ENCODE measurements at places on chromosomes 2 and 18.
A peak's percentile ranks its signal among the peaks of the same experiment; 100 is the strongest.

- no peak for DNase-seq
Observed at GRCh38 chr18:79903071-79903635, 48.3 kb downstream of the SLC66A2 start.

DNA sequence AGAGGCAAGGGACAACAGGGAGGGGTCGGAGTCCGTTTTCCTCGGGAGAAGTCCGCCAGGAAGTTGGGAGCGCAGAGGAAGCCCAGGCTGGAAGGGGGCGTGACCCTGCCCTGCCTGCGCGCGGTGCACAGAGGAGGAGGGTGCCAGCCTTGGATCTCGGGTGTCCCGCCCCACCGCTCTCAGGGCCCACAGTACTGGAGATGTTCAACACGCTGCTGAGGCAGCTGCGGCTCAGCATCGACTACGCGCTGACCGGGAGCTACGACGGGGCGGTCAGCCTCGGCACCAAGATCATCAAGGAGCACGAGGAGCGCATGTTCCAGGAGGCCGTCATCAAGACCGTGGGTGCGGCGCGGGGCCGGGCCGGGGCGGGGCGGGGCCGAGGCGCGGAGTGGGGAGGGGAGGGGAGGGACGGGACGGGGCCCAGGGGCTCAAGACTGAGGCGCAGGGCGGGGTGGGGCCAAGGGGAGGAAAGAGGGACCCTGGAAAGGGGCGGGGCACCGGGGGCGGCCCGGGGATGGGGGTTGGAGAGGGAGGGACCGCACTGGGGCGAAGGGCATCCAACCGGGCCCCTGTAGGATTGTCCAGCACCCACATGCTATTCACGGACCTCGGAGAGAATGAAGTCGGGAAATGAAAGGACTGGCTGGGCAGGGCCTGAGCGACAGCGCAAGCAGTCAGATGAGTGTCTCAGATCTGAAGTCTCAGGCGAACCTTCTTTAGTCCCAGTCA, 36.6 kb downstream of the POMC start:
- DNase-seq: no peak

GRCh38 chr2:43221763-43222474, 4.5 kb downstream of the ZFP36L2 start:
- DNase-seq: peak; percentile 67

DNA sequence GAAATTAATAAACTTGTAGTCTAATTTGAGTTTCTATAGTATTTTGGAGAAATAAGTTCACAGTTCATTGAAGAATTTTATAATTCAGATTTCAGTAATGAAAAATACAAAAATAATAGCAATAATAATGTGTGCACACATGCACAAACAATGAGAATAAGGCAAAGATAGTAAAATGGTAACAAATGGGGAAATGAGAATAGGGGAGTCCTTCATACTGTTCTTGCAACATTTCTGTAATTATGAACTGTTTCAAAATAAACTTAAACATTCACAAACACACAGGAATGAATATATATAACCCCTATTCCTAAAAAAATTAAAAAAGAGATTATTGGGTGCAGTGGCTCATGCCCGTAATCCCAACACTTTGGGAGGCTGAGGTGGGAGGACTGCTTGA, 63.9 kb downstream of the SPRED2 start:
- DNase-seq: no peak

- no peak for DNase-seq
Observed at GRCh38 chr2:228283491-228284171, 102.1 kb upstream of the SPHKAP start.

DNA sequence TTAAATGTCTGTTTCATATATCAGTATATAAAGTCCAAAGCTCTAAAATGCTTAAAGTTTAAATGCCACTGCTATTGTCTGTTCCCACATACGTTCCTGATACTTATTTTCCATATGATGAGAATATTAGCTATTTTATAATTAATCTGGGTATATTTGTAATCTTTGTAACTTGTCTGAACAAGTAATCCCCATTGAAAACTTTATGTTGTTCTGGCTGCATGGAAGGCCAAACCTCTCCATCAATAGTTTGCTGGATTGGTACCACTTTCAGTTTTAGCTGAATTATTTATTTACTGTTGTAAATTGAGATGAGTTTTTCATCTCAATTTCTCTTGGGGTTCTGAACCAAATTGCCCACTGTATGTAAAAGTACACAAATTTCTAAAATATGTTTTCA, 1.5 kb downstream of the MBD5 start:
- no peak for DNase-seq

GRCh38 chr2:200741468-200742202, 70.1 kb upstream of the BZW1 start:
- no peak for DNase-seq

DNA sequence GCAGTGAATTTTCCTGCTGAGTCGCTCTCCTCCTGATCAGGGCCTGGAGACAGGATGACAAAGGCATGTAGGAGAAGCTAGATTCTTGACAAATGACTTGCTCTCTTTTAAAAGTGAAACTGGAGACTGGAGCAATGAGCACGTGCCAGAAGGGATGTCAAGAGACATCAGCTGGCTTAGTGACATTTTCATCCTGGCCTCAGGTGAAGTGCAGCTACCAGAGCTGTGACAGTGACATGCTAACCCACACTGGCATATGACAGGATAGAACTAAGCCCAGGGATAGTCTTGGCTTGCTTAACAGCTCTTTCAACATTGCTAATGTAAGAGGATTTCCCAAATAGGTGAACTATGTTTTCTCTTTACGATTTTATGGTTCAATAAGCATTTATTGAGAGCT, 757.5 kb upstream of the DDX18 start:
- no peak for DNase-seq

GRCh38 chr2:61658841-61659780, 121.0 kb upstream of the XPO1 start:
- DNase-seq: no peak

DNA sequence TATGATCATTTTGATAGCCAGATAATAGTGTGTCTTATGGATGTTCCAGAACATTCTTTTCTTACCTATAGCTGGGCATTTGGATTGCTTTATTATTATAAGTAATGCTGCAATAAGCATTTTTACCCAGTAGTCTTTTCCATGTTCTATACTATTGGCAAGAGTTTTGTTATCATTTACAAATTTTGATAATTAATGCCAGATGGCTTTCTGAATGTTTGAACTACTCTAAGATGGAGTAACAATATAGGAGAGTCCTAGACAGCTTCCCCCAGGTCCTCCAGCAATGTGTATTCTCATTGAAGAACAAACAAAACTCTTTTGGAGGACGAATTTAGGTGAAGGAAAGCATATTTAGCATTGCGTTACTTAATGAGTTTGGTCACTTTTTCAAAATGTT, 73.0 kb downstream of the INPP4A start:
- DNase-seq: no peak

- no peak for DNase-seq
Observed at GRCh38 chr2:12217175-12217574, 470.7 kb downstream of the LPIN1 start.

- no peak for DNase-seq
Observed at GRCh38 chr2:174330945-174331594, 3.7 kb upstream of the SP9 start.

- DNase-seq: no peak
Observed at GRCh38 chr2:112896909-112897623, 13.9 kb upstream of the IL37 start.

DNA sequence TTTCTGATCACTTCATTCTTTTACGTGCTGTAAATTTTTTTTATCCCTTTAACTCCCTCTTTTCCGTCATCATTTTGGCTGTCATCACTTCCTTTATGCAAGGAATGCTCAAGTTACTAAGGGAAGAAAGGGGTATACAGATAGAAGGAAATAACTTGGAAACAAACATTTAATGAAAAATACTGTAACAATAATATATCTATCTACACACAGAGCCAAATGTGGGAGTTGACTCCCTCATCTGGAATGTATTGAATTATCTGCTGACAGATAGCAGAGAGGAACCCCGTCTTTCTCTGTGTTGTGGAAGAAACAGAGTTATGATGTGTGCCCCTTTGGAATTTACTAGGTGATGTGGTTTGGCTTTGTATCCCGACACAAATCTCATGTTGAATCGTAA, 182.5 kb upstream of the NXPH2 start:
- DNase-seq: no peak

- DNase-seq: no peak
Observed at GRCh38 chr18:57475903-57476302, 40.7 kb downstream of the ONECUT2 start.

- no peak for DNase-seq
Observed at GRCh38 chr2:1498176-1498575, 84.9 kb downstream of the TPO start.

DNA sequence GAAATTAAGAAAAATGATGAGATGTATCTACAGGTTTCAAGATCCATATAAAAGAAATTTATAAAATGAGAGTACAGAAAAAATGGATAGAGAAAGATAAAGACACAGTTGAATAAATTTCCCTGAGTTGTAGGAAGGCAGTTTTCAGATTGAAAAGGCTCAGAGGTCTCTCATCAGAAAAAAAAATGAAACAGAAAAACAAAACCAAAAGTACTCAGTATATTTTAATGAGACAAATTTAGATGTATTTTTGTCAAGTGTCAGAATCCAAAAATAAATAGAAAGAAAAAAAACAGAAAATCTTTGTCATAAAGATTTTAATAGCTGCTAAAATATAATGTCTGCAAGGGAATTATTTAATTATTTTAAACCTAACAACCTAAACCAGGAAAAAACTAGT, 520.5 kb downstream of the KCNJ3 start:
- DNase-seq: no peak

DNA sequence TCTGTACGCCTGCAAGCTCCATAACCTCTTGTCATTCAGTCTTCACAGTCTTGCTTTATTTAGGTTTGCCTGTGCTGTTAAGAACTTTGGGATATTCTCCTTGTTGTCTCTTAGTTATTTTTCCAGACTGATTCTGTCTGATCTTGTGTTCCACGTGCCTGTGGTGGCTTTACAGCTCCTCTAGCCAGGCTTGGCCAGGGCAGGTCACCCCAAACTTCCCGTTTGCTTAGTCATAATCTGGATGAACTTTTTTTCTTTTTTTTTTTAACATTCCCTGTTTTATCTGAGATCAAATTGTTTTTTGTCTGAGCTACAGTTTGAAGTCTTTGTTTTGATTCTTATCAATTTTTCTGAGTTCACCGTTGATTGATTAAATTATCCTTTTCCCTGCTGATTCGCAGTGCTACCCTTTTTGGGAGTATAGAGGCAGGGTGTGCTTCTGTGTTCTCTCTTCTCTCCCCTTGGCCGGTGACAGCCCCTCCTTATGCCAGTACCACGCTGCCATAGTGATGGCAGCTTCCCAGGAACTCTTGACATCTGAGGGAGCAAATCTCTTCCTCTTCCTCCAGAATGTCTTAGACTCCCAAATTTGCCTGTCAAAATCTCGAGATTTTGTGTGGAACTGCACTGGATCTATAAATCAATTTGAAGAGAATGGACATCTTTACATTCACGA, 2.5 kb downstream of the SP100 start:
- no peak for DNase-seq

GRCh38 chr2:172730411-172730810, 5.2 kb upstream of the RAPGEF4 start:
- DNase-seq: no peak

DNA sequence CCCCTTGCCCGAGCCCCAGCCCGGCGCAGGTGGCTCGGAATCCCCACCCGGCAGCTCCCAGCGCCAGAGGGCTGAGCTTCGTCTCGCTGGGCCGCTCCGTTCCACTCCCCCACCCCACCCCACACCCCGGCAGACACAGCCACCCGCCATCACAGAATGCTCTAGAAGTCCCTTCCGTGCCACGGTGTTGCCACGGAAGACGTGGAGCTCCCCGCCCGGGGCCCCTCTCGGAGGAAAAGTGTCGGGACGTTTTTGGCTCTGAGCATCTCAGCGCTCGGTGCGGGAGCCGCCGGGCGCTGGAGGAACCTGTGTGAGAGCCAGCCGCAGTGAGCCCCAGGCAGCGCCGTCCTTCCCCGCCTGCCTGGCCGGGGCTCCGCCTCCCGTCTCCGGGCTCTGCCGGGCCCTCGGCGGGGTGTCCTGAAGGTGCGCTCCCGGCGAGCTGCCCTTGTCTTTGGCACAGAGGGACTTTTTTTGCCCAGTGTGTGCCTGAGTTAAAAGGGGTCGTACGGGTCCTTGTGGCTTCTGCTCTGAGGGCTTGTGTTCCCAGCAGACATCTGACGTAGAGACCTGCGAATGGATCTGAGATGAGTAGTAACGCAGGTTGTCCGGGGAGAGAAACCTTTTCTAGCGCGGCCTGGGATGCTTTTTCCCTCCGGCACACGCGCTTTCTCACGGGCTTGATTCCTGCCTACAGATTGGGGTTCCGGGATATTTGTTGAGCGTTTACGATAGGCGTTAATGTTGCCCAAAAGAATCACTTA, 1.8 kb downstream of the ZCCHC2 start:
- DNase-seq: no peak

DNA sequence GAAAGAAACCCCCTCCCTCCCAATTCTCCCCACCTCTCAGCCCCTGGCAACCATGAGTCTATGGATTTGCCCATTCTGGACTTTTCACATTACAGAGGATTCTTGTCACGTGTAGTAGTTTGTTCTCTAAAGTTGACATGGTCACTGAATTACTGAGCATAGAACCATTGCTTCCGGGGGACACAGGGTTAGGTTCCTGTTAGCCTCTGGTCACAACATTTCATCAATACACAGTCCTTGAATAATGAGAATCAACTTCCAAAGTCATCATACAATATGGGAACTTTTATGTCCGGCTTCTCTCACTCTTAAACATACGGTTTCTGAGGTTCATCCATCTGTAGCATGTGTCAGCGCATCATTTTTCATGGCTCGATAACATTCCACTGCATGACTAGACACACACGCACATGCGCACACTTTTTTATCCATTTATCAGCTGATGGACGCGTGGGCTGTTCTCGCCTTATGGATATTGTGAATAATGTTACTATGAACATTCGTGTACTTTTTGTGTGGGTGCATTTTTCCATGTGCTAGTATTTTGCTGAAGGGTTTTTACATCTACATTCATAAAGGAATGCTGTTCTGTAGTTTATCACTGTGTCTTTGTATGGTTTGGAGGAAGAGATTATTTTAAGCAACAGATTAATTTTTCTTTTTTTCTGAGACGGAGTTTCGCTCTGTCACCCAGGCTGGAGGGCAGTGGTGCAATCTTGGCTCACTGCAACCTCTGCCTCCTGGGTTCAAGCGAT, 48.1 kb downstream of the PARD6G start:
- DNase-seq: no peak

GRCh38 chr2:215685238-215685990, 249.5 kb upstream of the FN1 start:
- DNase-seq: no peak

DNA sequence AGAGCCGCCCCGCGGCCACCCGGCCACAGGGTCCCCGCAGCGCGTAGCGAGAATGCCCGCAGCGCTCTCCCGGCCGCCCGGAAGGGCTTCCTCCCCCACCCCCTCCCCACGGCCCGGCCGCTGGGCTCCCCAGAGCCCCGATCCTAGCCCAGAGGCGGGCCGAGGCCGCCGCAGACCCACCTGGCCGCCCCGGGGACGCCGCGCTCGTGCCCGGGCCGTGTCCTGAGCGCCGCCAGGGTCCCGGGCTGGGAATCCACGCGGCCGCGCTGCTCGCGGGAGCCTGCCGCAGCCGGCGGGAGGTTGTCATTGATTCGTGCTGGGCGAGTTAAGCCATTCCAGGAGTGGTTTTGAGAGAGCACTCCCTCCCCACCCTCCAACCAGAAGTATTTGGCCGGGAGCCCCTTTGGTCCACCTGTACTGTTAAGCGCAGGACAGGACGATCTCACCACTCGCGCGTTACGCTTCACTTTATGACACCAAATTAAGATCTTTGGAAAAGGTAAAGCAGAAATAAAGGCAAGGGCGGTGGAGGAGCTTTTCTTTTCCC, 206.4 kb upstream of the SMAD2 start:
- DNase-seq: no peak
